Cortex of kidney (tissue), 1 donor: ENCODE measurements at places on chromosomes 2 and 18.
A peak's percentile ranks its signal among the peaks of the same experiment; 100 is the strongest.

- DNase-seq: no peak
These were observed 647.7 kb upstream of the ZNF804A start for GRCh38 chr2:183950673-183951072.

DNA sequence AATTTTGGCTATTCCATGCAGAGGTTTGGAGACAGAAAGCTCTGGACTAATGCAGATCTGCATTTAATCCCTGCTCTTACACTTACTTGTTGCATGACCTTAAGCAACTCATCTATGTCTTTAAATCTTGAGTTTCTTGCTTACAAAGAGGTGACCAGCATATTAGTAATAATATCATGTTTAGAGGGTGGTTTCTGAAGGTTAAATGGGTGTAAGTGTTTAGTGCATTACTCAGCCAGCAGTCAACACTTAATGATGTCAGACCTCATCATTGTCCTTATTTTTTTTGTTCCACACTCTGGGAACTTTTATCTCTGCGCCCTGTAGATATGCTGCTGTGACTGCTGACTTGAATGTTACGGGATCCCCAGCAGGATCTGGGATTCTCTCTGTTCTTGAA lies 1.7 kb downstream of the IL1RL1 start:
- DNase-seq: no peak

DNA sequence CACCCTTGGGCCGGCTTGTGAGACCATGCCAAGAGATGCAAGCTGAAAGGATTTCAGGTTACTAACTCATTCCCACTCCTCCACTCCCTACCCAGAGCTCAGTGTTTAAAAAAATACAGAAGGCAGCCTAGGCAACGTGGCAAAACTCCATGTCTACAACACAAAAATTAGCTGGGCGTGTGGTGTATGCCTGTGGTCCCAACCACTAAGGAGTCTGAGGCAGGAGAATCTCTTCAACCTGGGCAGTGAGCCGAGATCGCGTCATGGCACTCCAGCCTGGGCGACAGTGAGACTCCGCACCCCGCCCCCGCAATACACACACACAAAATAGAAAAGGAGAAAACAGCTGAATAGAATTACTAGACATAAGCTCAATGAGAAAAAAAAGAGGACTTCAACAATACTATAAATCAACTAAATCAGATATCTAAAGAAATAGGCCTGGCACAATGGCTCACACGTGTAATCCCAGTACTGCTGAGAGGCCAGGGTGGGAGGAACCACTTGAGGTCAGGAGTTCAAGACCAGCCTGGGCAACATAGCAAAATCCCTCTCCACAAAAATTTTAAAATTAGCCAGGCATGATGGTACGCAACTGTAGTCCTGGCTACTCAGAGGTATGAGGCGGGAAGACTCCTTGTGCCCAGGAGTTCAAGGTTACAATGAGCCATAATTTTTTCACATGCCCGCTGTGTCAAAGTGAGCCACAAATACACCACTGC lies 10.1 kb downstream of the IWS1 start:
- no peak for DNase-seq

GRCh38 chr18:51789871-51790270 lies 550.1 kb upstream of the DCC start:
- no peak for DNase-seq

- DNase-seq: no peak
These were observed 1.4 kb downstream of the DNAJC10 start for GRCh38 chr2:182717416-182717815.

DNA sequence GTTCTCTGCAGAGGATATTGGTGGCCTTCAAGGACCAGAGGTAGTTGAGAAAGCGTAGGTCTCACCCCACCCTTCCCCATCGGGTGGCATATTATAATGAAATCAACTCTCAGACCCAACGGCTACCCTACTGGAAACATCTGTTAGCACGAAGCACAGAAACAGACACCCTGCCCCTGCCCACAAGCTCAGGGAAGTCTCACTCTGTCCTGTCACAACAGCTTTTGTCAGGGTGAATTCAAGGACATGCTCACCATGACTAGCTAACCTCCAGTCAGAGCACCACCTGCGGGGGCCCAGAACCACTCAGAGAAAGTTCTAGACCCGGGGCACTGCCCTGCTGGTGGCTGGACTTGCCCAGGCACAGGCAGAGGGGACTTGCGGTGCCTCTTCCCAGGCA lies 3.5 kb upstream of the B3GNT7 start:
- peak; percentile 9 for DNase-seq

DNA sequence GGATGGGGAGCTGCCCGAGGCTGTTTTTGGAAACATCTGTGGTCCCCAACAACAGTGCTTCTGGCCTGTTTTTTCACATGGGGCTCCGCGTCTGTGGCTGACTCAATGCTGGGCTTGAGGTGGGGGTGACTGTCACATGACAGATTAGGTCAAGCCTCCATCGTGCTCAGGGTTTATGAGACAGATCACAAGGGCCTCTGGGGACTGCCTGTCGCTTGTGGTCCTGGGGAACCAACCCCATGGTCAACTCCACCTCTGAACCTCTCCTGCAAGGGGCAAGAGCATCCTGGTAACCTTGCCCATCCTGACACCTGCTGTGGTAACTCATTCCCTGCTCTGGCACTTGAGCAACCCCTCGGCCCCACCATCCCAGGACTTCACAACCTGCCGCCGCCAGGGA lies 47.6 kb upstream of the SH3RF3 start:
- DNase-seq: no peak

GRCh38 chr2:227595797-227596196 lies 2.9 kb upstream of the SCYGR2 start:
- DNase-seq: no peak

GRCh38 chr2:152571048-152571766 lies 146.1 kb downstream of the PRPF40A start:
- DNase-seq: no peak

DNA sequence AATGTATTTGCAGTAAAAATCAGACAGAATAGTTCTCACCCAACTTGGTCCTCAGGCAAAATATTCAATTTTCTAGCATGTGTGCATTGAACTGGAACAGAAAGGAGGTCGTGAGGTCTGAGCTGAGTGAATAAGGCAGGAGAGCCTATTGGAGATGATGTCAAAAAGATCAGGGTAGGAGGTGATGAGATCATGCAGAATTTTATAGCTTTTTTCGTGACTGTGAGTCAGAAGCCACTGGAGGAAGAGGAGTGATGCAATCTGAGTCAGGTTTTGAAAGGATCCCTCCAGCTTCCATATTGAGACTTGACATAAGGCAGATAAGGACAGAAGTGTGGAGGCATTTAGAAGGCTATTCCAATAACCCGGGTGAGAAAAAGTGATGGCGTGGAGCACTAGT lies 299.5 kb upstream of the SOX11 start:
- DNase-seq: no peak

- DNase-seq: no peak
These were observed 47.3 kb upstream of the MRPL33 start for GRCh38 chr2:27724191-27724590.

GRCh38 chr18:69365658-69366057 lies 35.0 kb upstream of the DOK6 start:
- no peak for DNase-seq

DNA sequence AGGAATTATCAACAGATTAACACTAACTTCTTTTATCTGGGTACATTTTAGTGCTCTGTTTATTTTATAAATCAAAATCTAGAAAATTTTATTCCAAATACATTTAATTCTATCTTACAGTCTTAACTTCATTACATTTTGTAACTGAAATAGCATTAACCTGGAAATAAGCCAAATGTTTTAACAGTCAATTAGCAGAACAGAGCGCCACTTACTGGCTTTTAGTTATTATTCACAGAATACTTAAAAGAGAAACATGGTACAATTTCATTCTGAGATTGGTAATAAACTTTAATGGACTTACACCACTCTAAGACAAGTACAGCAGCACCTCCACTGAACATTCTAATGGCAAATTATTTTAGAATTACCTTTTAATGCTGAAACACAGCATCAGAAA lies 38.6 kb downstream of the SS18 start:
- DNase-seq: no peak

- DNase-seq: no peak
These were observed 18.1 kb upstream of the DNAH7 start for GRCh38 chr2:196086517-196087368.

DNA sequence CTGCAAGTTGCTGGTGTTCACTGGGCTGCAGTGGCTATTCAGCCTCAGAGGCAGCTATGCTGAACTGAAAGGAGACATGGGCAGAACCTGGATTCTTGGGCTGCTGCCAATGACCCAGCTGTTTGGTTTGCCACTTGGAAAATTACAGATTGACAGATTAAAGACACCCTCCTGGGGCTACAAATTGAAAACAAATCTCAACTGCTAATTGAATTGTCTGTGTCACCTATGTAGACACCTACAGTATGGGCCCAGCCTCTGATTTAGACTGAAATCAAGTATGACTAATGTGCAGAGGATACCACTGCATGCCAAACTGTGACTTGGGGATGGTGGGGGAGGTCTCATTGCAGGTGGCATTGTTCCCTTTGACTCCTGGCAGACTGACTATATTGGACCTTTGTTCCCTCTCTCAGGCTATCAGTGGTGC lies 42.8 kb downstream of the ITSN2 start:
- no peak for DNase-seq

- DNase-seq: no peak
These were observed 219.6 kb upstream of the RBBP8 start for GRCh38 chr18:22713511-22713910.

DNA sequence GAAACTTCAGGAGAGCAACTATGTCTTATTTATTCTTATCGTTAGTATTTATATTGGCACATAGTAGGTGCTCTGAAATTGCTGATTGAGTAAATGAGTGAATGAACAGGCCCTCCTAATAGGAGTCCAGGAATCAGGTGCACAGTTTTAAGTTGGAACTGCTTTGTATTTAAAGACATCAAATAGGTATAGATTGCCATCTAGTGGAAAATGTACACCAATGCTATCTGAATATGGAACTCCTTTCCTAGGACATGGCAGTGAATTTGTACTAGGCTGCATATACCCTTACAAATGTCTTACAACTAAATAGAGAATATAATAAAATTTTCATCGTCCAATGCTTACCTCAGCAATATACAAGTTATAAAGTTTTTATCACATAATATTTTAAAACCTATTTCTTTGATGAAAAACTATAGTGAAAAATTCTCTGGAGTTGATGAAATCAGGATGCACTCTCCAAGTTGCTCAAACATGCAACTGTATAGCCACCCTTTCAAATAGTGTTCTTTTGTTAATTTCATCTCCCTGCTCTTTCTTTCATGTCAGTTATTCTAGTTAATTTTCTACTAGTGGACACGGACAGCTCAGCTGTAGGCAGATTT lies 318.9 kb upstream of the SYT4 start:
- no peak for DNase-seq

DNA sequence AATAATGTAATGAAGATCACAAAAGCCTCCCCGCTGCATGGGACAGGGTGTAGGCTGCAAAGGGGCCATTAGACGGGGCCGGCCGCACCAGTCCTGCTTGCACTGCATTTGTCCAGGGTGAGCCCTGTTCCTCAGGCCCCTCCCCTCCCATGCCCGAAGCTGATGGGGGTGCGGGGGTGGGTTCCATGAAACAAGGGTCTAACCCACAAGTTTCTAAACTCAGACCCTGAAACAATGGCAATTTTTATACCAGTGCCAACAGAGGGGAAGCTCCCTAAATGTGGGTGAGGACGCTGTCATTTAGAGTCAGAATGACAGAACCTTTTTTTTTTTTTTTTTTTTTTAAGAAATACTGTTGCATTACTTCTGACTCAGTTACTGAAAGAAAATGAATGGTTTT lies 39.7 kb downstream of the HS6ST1 start:
- no peak for DNase-seq

DNA sequence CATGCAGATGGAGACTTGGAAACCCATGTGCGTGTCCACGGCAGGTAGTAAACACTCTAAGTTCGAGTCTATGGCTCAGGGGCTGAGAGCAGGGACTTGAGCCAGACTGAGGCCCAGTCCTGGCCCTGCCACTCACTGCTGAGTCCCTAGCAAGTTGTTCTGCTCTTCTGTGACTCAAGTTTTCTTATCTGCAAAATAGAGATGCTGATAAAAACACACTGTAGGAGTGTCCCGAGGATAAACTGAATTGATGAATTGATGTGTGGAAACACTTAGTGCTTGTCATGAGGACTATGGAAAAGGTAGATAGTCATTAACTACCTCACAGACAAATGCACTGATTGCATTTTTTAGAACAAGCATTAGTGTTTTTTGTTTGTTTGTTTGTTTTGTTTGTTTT lies 73.2 kb downstream of the BOLA3 start:
- DNase-seq: no peak

DNA sequence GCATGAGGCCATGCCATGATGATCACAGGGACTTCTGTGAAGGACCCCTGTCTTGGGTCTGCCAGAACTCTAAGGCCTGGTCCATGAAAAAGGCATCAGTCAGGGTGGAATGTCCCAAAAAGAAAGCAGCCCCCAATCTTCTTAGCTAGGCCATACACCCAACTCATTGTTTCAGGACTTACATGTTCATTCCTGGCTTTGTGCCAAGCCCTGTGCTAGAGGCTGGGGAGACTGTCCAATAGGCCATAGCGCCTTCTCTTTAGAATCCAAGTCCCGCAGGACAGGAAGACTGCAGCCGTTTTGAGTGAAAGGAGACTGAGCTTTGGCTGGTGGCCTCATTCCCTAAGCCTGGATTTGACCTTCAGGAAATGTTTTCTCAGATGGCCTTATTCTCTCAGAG lies 247.3 kb downstream of the PRKCE start:
- no peak for DNase-seq

DNA sequence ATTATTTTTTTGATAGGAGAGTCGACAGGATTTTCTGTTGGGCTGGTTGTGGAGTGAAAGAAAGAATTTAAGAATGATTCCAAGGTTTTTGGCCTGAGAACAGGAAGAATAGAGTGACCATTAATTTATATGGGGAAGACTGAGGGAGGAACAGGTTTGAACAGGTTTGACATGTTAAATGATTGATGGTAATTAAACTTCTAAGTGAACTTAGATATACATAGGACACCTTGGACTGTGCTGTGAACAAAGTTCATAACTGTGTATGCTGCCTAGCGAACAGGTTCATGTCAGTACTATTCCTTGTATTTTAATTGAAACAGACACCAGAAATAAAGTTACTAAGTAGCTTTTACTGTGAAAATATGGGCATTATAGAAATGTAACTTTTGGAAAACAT lies 212.0 kb downstream of the SPAG16 start:
- DNase-seq: no peak

DNA sequence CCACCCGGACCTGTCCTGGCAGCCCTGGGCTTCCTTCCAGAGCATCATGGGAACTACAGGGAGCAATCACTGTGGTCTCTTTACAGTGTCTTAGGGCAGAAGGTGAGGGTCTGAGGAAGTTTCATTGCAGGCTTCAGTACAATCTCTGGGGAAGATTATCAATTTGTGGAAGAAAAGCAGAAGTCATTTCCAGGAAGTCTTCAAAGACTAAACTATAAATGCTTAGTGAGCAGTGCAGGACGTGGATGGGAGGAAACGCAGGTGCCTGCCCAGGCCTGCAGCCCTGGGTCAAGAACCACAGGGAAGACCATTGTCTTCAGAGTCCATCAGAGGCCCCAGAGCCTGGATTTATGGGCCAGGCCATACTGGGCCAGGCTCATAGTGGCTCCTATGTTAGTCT lies 54.3 kb downstream of the INO80C start:
- no peak for DNase-seq
